ENCODE measurements at places on chromosomes 12 and 14. TPM values are rescaled to one million over a fixed set of nuclear protein-coding genes. Genes with fewer than 3 reads are reported as not detected.
A peak's percentile ranks its signal among the peaks of the same experiment; 100 is the strongest.

GRCh38 chr14:55864890-55865655 lies 253.1 kb upstream of the PELI2 start:
- no peak for DNase-seq

DNA sequence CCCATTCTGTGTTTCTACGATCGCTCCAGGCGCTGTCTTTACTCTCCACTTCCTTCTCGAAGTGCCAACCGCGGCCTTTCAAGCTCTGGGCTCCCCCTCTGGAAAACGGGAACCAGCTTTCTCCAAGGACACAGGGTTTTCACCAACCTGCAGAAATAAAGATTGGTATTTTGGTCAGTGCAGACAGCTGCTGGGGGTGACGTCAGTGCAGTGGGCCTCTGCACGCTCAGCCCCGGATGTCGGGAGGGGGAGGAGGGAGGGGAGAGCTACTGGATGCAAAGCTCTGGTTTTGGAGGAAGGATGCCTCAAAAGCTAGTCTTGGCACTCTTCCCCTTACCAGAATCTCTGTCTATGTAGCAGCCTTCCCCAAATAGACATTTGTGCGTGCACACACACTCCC lies 19.9 kb downstream of the HRK start:
- DNase-seq, result peak; percentile 74

DNA sequence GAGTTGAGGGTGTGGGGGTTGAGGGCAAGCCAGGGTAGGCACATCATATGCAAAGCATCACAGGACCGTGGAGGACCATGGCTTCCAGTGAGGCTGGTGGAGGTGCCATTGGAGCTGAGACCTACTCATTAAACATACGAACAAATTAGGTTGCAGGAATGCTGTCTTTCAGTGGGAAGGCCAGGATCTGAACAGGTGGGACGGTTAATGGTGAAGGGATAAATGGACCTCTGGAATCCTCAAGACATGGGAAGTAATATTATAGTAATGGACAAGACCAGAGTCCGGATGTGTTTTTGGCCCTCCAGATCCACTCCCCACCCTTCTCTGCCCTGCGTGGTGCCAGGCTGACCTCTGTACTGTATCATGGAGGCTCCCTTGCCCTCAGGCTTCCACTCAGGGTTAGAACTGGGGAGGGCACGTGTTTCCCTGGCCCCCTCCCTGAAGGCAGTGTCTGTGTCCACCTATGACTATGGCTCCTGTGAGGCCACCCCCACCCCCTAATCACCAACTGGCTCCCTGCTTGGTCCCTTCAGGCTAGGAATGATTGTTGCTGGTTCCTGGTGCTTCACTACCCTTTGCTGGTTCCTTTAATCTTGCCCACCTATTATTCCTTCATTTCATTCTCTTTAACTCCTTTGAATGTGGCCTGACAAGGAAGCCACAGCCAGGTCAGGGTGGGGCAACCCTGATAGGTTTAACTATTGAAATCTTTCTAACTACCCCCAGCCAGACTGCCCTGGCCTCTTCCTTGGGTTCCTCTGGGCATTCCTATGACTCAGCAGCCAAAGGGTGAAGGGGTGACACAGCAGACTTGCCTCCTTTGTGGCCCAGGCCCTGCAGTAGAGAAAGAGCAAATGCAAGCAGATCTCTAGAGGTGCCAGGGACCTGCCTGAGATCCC lies 10.7 kb downstream of the DHRS2 start:
- DNase-seq, result peak; percentile 26

DNA sequence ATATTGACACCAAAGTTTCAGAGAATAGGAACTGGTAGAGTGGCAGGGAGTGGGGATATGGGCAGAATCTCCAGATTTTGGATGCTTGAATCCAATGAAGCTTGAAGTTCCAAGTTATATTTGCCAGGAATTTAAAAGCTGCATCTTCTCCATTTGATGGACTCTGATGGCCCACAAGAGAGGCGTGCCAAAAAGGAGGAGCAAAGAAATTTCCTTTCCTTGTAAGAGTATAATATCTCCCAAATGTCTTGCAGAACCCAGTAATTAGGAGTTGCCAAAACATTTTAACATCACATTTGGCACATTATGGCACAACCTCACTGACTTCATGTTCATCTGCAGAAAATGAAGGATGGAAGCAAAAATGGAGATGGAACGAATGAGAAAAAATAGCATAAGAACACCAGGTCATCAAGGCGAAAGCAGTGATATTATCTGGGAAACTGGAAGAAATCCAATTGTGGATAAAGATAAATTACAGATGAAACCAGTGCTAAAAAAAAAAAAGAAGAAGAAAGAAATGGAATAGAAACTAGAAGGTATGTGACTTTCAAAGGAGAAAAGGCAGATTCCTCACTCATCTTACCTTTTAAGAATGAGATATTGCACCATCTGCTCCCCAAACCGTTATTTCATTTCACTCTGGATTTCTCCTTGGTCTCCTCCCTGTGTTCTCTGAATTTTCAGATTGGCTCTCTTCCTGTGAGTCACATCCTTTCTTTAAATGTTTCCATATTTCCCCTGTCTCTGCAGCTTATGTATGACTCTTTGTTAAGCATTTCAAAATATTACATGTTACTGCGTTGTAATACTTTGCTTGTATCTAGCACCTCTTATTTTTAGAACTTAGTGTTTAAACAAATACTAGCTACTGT lies 13.5 kb upstream of the FLRT2 start:
- no peak for DNase-seq

The BICDL1 gene
- total RNA-seq, result not detected

Measured in MG63 (cell line).